RCC 7860 (cell line): ENCODE measurements at places on chromosomes 6 and 20.

DNA sequence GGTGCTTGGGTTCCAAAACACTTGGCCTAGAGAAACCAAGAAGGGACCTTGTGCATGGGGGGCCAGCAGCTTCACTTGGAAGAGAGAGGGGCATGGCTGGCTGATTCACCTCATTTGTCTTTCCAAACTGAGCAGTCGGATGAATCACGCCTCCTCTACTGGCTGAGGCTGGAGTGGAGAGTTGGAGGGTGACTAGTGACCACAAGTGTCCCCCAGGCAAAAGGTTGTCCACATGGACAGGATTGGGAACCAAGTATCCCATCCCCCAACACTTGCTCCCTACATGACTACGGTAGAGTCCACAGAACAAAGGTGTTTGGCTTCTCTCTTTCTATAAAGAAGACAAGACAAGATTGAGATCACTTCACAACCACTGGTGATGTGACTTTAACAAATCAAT, 875.6 kb downstream of the QKI start:
- DNase-seq, result no peak

GRCh38 chr20:62175711-62176110, 7.1 kb upstream of the MTG2 start:
- no peak for DNase-seq

DNA sequence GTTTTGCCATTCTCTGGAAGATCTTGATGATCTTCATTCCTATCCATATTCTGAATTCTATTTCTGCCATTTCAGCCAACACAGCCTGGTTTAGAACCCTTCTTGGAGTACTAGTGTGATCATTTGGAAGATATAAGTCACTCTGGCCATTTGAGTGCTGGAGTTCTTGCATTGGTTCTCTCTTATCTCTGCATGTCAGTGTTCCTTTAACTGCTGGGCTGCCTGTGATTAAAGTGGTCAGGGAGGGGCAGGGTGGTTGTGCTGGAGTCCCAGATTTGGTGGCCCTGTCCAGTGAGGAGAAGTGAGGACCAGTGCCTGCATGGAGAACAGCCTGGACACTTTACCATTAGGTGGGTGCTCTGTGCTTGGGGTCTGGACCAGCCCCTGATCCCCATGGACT, 173.0 kb downstream of the SOD2 start:
- DNase-seq, result no peak

DNA sequence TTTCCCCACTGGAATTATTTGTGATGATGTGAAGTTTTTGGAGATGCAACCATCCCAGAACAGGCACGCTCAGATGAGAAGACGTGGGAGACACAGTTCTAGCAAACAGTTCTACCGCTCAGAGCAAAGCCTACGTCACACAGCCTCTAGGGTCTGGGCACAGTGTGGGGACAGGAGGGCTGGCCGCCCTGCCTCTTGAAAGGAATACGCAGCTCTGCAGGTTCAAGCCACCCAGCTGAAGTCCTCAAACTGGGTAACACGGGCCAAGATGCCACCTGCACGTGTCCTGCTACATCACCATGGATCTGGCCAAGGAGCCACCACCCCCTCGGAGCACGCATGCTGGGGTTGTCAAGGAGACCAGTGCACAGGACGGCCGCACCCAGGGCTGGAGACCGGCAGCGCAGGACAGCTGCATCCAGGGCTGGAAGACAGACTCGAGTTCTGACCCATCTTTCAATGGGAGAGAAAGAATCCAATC, 75.0 kb downstream of the NOL4L start:
- no peak for DNase-seq

DNA sequence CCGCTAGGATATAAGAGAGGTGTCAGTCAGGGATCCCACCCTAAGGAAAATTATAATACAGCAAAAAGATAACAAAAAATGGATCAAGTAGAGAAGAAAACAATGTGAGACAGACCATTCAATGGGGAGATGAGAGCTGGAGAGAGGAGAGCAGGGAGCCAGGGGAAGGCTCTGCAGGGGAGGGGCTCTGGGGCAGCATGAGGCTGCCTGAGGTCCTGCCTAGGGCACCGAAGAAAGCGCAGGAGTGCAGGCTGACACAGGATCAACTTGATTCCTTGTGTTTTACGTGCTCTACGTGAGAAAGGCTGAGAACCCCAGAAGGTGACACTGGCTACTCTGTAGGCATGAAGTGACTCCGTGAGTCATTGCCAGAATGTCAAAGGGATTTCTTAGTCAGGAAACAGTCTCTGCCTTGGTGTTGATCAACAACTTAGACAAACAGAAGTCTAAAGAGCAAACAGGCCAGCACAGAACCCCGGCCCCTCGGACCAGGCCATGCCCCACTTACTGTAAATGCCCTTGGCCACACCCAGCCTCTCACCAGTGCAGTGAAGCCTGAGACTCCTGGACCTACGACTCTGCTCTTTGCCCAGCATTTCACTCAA, 290.1 kb upstream of the PRDM1 start:
- DNase-seq, result no peak

DNA sequence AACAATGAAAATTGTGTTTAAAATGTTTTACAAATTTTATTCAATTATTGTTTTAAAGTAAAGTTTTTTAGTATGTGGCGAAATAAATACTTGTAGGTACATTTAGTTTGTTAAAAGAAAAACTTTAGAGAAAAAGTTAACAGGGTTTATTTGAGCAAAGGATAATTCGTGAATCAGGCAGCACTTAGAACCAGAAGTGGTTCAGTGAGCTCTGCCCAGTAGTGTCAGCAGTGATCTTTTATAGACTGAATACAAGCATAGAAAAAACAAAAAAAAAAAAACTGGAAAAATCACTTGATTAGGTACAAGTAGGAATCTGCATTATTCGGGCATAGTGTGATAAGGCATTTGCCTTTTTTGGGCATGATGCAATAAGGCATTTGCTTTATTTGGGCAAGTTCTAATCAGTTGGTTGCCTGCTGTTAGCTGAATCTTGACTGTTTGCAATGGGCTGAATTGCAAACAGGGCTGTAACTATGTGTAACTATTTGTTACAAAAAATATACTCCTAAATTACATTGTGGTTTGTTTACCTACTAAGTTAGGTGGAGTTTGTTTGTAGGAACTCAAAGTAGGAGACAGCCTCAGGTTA, 122.9 kb upstream of the MMS22L start:
- no peak for DNase-seq

GRCh38 chr6:15254070-15254975, 8.5 kb downstream of the JARID2 start:
- DNase-seq, result no peak

DNA sequence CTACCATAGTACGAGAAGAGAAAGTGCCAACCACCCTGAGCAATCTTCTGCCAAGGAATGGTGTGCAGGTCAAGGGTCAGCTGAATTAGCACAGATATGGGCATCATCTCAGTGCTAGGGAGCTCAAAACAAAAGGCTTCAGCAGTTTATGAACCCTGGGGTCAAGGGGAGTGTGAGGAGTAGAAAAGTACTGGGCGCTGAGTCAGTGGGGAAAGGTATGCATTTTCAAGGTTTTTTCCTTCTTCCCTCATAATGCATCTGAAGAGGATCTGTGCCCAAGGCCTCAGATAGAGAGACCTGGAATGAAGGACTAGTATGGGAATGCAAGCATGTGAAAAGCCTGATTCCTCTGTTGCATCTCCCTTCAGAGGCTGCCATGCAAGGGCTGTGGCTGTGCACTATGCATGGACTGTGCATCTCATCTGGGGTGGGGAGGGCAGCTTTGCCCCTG, 81.7 kb downstream of the PERP start:
- no peak for DNase-seq

- DNase-seq, result no peak
These were observed 198.6 kb downstream of the CDKAL1 start for GRCh38 chr6:20732896-20733295.

GRCh38 chr20:54611708-54612412, 136.5 kb downstream of the DOK5 start:
- no peak for DNase-seq

GRCh38 chr20:54539521-54540046, 64.2 kb downstream of the DOK5 start:
- no peak for DNase-seq

DNA sequence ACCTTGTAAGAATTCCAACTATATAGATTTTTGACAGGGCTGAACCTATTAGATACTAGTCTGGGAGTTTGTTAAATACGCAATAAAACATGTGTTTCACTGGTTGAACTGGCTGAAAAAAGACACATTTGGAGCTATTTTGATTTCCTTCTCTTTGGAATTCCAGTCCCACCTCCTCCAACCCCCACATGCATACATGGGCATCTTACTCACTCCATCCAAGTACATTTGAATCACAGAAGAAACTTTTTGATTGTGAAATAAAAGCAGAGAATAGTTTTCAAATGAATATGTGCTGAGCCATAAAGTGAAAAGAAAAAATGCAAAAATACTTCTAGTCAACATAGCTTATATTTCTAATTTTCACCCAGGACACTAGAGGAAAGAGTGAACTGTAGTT, 33.9 kb upstream of the STXBP5 start:
- no peak for DNase-seq

DNA sequence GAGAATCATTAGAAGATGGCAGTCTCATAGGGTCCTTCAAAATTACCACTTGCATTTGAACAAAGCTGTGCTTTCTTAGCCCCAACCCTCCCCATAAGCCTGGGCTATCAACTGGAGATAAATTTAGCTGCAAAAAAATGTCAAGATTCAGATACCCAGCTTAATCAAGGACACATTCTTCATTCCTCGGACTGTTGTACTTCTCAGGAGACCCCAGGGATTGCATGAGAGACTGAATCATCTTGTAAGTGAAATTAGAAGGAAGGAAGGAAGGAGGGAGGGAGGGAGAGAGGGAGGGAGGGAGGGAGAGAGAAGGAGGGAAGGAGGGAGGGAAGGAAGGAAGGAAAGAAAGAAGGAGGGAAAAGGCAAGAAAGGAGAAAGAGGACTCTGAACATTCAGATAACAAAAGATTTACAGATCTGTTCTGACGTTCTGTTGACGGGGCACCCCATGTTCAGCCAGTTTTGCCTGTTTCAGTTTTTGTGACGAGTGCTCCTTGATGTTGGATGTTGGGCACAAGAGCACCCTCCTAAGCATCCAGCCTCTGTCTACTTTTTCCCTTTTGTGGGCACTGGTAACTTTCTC, 498.7 kb downstream of the PREX1 start:
- DNase-seq, result no peak

DNA sequence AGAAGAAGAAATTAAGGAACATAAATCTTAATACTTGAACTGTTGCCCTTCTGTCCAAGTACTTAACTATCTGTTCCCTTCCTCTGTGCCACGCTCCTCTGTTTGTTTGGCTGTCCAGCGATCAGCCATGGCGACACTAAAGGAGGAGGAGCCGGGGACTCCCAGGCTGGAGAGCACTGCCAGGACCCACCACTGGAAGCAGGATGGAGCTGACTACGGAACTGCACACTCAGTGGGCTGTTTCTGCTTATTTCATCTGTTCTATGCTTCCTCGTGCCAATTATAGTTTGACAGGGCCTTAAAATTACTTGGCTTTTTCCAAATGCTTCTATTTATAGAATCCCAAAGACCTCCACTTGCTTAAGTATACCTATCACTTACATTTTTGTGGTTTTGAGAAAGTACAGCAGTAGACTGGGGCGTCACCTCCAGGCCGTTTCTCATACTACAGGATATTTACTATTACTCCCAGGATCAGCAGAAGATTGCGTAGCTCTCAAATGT, 17.1 kb downstream of the IRF4 start:
- no peak for DNase-seq

GRCh38 chr6:155959898-155960495, 504.4 kb upstream of the NOX3 start:
- DNase-seq, result no peak
